ENCODE measurements at places on chromosomes 5 and 9. TPM values are rescaled to one million over a fixed set of nuclear protein-coding genes. Genes with fewer than 3 reads are reported as not detected.

The LCN9 gene
- not detected for polyA plus RNA-seq

The N4BP3 gene
- polyA plus RNA-seq: 2.9 TPM

The JAKMIP2 gene
- 0.13 TPM for polyA plus RNA-seq

The OLFM1 gene
- 10.8 TPM for polyA plus RNA-seq

The SLC6A7 gene
- polyA plus RNA-seq: not detected

The MEGF10 gene
- polyA plus RNA-seq: not detected

The BTNL3 gene
- 0.31 TPM for polyA plus RNA-seq

The HSD17B3 gene
- polyA plus RNA-seq: 3.0 TPM

The LRSAM1 gene
- 13.0 TPM for polyA plus RNA-seq

The IFNA21 gene
- not detected for polyA plus RNA-seq

The KCTD16 gene
- under 0.01 TPM for polyA plus RNA-seq

The PCDHGA10 gene
- polyA plus RNA-seq: 0.65 TPM

The SH2D3C gene
- polyA plus RNA-seq: 4.3 TPM

The GHR gene
- polyA plus RNA-seq: 2.3 TPM

The INIP gene
- 11.4 TPM for polyA plus RNA-seq

The GABRA6 gene
- polyA plus RNA-seq: not detected

The LHX6 gene
- polyA plus RNA-seq: 0.92 TPM

The PCDHAC1 gene
- 0.15 TPM for polyA plus RNA-seq

The GRXCR2 gene
- not detected for polyA plus RNA-seq

The OLFML2A gene
- polyA plus RNA-seq: 0.61 TPM

All from stomach (tissue), 19 donors.